ENCODE measurements at places on chromosomes 12 and 14. TPM values are rescaled to one million over a fixed set of nuclear protein-coding genes. Genes with fewer than 3 reads are reported as not detected.

- no peak for DNase-seq
These were observed 16.2 kb downstream of the KIF21A start for GRCh38 chr12:39426636-39427240.

GRCh38 chr12:2354151-2354991, 301.6 kb downstream of the CACNA1C start:
- no peak for DNase-seq

- no peak for DNase-seq
These were observed 524.8 kb downstream of the SOX5 start for GRCh38 chr12:23424685-23425084.

JPH4 gene
- total RNA-seq, result 10.6 TPM

OR10G2 gene
- total RNA-seq, result not detected

DNA sequence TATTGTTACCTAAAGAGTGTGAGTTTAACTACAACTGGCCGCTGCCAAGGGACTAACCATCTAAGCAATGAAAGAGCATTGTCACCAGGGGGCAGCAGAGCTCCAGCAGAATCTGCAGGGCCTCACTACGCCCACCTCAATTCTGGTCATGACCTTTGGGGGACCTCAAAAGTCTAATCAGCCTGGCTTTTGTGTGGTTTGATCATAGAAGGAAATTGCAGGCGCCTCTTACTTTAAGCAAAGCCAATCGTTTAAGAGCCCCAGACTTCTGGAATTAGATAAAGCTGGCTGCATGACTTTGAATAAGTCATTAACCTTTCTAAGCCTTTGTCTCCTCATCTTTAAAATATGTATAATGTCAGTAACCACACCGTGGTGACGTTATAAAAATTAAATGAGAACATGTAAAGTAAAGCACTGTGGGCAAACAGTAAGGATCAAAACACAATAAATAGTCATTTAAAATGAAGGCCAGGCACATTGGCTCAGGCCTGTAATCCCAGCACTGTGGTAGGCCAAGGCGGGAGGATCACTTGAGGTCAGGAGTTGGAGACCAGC, 58.6 kb downstream of the TBX3 start:
- DNase-seq, result no peak

DNA sequence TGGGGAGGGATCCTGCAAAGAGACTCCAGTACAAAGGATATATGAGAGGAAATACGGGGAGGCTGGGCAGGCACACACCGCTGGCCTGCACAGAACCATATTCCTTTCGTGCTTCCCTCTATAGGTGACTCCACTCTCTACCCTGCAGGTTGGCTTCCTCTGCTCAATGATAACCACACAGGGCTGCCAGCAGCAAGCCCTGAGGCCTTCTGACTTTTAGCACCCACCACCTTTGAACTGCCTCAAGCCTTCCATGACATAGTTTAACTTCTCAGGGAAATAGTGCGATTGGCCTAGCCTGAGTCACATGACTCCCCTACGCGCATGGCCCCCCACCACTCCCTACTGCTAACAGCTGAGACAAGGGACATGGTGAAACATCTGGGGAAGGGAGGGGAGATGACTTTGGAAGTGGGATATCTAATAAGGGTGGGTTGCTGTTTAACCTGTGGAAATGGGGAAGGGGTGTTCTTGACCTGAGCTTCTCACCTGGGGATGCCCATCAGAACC, 3.0 kb upstream of the FOXN3 start:
- DNase-seq, result no peak

DNA sequence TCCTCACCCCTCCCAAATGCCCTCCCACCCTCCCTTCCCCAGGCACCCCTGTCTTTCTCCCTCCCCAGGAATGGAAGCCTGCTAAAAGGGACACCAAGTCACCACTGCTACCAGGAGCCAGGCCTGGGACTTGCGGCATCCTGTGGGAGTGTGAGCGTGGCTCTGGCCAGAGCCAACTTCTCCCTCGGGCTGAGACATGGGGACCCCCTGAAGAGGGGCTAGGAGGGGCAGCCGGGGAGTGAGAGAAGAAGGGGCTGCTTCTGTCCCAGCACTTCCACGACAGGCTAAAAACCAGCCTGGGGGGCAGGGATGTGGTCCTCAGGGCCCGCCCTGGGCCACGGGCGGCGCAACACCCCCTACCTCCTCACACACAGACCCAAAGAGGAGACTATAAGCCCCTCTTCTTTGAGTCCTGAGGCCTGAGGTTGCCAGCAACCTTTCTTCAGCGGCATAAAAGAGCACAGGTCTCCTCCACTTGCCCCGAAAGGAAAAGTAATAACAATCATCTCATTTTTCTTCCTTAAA, 278.9 kb downstream of the DPF3 start:
- peak; percentile 67 for DNase-seq

LRP6 gene
- 71.0 TPM for total RNA-seq

All from vagina (tissue), 2 donors.